NCI-H187 treated with DMSO at 0.1 percent for 48 hours (cell line): ENCODE measurements at places on chromosomes 3 and 15.

- DNase-seq, result no peak
Observed at GRCh38 chr3:134320749-134321148, 53.5 kb downstream of the AMOTL2 start.

GRCh38 chr3:134307425-134307824 lies 56.8 kb upstream of the RYK start:
- DNase-seq, result no peak

- DNase-seq, result no peak
Observed at GRCh38 chr15:23647421-23648370, at the start of gene MAGEL2. MAGEL2 (minus strand) TSS chr15:23647867; CDS start chr15:23647742, 125 bp downstream.

DNA sequence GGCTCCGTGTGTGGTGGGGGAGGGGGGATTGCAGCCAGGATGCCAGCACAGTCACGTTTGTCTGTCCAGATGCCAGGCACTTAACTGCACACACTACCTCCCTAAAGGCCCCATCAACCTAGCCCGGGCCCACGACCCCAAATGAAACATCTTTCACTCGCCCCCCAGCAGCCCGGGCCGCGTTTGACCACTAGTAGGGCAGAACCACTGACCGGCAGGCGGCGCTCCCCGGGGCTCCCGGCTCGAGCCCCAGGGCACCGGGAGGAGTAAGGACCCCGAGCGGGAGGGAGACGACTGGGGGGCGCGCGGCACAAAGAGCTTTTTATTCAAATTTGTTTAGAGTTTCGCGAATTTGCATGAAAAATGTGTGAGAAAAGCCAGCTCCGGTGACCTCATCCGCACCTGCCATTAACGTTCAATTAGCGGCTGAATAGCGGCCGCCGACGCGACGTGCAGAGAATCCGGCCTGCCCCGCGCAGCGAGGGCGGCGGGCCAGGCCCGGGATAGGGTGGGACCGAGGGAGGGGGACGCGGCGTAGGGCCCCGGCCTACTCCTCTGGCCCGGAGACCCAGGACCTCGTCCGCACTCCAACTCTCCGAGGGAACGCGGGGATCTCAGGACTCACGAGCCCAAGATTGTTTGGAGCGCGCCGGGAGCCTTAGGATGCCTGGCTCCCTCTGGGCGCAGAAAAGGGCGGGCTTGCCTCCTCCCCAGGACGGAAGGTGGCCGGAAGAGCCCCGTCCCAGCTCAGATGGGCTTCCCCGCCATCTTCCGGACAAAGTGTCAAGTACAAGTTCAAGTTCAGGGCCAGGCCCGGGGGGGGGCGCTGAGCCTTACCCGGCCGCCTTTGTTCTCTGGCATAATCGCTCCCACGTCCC lies 64.9 kb upstream of the POLG start:
- DNase-seq, result no peak

- no peak for DNase-seq
Observed at GRCh38 chr15:63504979-63505841, 817 bp downstream of the USP3 start.
